ENCODE measurements at places on chromosomes 4 and X.

DNA sequence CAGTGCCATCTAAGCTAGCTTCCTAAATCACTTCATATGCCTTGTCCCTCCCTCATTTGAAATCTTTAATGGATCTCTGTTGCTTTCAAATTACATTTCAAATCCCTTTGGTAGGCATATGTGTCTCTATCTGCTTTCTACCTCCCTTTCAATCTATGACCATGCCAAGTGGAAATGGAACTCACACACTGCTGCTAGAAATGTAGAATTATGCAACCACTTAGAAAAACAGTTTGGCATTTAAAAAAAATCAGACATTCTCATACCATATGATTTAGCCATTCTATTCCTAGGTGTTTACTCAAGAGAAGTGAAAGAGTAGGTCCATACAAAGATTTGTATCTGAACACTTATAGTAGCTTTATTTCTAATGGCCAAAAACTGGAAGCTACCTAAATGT lies 413.5 kb upstream of the INTU start:
- DNase-seq, result no peak

- DNase-seq, result no peak
Observed at GRCh38 chr4:126028876-126029275, 714.1 kb downstream of the FAT4 start.

GRCh38 chrX:153934148-153934761 lies 582 bp downstream of the NAA10 start:
- no peak for DNase-seq

DNA sequence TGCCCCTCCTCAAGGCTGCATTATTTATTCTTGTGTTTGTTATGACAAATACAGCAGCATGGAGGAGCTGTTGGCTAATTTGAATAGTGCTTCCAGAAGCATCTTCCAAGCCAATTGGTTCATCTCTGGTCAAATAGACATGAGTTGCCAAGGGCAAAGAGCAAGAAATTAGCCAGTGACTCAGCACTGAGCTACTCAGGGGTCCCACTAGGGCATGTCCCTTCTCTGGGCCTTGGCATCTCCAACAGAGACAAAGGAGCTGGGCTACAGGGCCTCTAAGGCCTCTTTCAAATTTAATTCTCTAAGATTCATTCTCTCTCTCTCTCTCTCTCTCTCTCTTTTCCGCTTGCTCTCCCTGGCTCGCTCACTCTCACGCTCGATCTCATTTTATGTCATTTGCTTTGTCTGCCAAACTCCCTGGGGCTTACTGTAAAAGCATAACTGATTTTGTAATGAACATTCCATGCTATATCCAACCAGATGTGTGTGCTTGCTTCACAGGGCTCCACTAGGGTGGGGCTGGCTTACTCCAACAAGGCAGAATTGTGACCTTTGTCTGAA lies 86.7 kb upstream of the MAGEA4 start:
- DNase-seq, result no peak

- no peak for DNase-seq
Observed at GRCh38 chrX:19953145-19953544, 37.7 kb downstream of the BCLAF3 start.

DNA sequence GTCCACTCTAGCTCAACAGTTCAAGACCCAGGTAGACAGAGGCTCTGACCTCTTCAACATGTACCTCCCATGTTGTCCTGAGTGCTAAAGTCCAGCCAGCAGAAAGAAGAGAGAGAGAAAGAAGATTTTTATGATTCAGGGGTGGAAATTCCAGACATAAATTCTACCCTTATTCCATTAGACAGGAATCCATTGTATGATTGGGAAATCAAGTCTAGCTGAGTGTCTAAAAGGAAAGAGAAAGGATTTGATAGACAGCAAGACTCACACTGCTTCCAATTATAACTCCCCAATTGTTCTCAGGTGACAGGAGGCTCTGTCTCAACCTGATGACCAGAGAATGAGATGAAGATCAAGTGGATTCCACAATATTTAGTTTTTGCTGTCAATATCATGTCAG lies 27.9 kb upstream of the PGM2 start:
- no peak for DNase-seq

- DNase-seq, result no peak
Observed at GRCh38 chr4:71593311-71593710, 190.6 kb downstream of the GC start.

GRCh38 chrX:49767236-49767635 lies 61.9 kb upstream of the PAGE4 start:
- DNase-seq, result no peak

GRCh38 chr4:54173281-54173912 lies 55.7 kb upstream of the PDGFRA start:
- DNase-seq, result no peak

GRCh38 chrX:37685381-37686359 lies at the start of gene XK:
Gene XK, plus strand, starts transcription at chrX:37685791. Its CDS starts 171 bp downstream, at chrX:37685962.
- peak; percentile 10 for DNase-seq

DNA sequence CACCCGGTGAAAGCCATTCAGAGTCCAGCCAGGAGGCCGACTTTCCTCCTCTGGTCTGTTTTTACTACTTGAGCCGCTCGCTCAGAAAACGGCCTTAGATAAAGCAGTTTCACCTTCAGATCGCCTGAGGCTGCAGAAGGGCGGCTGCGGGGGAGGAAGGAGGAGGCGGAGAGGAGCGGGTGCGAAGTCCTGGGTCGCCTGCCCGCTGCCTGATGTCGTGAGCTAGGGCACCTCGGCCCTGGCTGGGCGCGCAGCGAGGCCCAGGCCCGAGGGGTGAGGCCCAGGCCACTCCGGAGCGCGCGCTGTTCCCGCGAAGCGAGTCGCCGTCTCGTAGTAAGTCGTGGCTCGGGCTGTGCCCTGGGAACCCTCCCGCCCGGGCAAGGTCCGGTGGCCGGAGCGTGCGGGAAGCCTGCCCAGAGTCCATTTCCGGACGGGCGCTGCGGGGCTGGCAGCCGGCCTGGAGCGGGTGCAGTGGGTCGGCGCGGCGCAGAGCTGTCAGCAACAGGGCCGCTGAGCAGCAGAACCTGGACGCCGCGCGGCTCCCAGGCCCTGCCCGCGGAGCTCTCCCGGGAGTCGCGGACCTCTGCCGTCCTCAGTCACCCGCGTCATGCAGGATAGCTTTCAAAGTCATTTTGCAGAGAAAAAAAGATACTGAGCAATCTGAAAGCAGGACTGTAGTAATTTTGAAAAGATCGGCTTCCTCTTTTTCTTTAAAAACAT lies 18.6 kb downstream of the TRIM2 start:
- no peak for DNase-seq

DNA sequence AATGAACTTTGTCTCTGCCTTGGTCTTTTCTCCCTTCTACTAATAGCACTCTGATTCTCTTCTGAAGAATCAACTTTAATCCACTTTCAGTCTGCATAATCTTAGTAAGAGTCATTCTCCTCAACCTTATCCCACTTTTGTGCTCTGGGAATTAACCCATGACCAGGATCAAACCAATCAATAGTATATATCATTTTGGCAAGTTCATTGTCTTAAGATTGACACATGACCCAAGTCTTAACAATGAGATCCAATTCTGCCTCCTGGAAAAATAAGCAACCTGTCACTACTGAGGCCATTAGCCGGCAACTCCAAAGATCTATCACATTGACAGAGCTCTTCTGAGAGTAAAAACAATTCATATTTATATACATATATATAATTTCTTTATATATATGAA lies 1358.4 kb upstream of the ADGRL3 start:
- DNase-seq, result no peak

DNA sequence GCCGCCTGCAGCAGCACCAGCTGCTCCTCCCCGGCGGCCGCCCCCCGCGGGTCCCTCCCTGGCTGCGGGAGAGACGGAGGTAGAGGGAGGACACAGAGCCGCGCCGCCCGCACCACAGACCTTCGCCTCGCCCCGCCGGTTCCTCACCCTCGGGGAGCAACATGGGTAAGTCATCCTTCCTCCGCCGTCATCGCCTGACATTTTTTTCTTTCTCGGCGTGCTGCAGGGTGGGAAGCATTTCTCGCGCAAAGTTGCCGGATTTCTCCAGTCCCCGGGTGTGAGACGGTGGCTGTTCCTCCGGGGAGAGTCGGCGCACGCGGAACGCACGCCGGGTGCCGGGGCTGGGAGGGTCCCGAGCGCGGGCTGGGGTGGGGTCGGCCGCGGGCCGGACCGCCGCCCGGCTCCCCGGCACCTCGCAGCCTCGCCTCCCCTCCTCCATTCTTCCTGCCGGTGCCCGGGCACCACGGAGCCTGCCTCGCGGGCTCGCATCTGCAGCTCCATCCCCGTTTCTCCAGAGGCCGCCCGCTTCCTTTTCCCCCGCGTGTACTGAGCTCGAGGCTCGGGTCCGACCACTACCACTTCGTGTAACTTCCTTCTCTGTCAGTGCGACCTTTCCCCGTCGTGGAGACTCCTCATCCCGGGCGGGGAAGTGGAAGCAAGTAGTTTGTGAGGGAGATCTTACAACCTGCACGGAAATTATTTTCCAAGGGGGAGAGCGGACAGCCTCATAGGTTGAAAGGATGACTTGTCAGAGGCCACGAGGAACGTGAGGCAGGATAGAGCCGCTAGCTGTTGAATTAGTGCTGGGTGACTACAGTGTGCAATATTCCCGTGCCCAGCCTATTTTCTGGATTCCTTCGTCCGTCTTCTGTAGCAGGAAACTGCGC lies 464 bp downstream of the RAP1GDS1 start:
- no peak for DNase-seq

DNA sequence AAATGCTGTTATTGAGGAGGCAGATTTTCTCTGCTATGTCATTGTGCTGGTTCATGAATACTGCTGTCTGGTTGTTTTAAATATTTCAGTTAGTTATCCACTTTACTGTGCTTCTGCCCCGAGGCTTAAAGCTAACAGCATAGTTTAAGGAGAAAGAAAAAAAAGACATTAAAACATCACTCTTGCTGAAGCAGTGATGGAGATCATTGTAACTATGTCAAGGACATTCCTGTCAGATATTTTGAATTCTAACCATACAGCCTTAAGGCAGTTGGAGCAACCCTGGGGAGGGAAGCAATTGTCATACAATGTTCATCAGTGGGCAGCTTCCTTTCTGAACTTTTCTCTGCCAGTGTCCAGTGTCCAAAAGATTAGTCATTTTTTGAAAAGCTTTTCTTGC lies 199.0 kb upstream of the DDX53 start:
- no peak for DNase-seq
